LNCaP clone FGC (cell line): ENCODE measurements at places on chromosomes 11 and 22.

- DNase-seq: no peak
These were observed 415.9 kb downstream of the ETS1 start for GRCh38 chr11:128171506-128171905.

GRCh38 chr11:122601141-122602125 lies 54.1 kb upstream of the UBASH3B start:
- no peak for DNase-seq

- peak; percentile 57 for DNase-seq
These were observed 258.9 kb downstream of the BUD13 start for GRCh38 chr11:116513894-116514293.

GRCh38 chr11:75969626-75970308 lies 154.8 kb downstream of the UVRAG start:
- DNase-seq: peak; percentile 69

GRCh38 chr11:122895563-122895962 lies 13.0 kb downstream of the JHY start:
- DNase-seq: no peak

GRCh38 chr22:38437416-38437815 lies 17.6 kb downstream of the KCNJ4 start:
- no peak for DNase-seq
